ENCODE measurements at places on chromosomes 5 and 9. TPM values are rescaled to one million over a fixed set of nuclear protein-coding genes. Genes with fewer than 3 reads are reported as not detected.

DNA sequence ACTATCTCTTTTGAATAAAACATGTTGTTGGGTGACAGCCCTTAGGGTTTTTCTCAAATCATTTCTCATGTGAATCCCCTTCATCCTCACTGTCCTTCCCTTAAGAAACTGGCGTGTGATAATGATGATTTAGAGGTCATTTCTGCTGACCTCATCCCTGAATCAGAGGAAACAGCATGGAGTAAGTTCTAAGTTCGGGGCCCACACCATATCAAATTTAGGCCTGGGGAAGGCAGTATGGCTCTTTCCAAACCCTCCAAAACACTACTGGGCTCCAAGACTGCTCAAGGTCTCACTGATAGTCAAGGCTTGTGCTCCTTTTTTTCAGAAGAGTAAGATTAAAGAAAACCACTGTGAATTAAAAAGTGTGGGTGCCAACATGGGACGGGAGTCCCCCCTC, 872 bp upstream of the SMIM3 start:
- no peak for DNase-seq

DNA sequence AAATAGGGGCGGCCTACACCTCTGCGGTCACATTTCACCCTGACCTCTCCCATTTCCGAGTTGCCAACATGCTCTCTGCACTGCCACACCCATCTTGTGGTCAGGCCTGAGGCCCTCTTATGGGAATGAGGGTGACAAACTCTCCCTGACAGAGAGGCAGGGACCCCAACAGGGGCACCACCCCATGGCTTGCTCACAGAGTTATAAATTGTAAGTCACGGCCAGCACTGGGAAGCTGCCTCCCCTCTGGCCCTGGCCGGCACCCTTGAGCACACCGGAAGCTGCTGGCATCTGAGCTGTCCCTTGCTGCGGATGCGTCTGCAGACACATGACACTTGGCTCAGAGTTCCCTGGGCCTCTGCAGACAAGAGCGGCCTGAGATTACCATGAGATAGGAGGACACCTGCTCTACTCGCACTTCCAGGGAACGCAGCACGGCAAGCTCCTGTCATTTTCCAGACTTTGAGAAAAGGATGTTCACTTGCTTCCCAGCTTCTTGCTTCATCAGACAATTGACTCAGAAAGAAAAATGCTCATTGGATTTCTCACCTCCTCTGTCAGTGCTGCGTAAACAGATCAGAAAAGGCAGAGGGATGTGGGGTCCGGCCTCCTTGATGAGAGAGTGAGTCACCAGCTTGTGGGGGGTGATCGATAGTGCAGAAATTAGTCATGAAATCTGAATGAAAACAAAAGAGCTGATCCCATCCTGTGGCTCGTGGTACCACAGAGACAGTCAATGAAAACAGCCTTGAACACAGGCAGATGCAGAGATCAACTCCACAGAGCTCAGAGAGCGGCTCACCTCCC, 269.8 kb downstream of the SYK start:
- DNase-seq = no peak

DNA sequence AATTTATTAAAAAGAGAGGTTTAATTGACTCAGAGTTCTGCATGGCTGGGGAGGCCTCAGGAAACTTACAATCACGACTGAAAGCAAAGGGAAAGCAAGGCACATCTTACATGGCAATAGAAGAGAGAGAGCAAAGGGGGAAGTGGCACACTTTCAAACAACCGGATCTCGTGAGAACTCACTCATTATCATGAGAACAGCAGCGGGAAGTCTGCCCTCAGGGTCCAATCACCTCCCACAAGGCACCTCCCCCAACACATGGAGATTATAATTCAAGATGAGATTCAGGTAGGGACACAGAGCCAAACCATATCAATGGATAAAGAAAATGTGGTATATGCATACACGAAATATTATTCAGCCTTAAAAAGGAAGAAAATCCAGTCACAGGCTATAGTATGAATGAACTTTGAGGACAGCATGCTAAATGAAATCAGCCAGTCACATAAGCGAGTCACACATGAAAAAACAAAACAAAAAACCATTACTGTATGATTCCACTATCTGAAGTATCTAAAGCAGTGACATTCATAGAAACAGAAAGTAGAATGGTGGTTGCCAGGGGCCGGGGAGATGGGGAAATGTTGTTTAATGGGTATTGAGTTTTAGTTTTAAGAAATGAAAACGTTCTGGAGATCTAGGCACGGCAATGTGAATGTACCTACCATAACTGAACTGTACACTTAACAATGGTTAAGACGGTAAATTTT, 83.4 kb upstream of the PCA3 start:
- no peak for DNase-seq

DNA sequence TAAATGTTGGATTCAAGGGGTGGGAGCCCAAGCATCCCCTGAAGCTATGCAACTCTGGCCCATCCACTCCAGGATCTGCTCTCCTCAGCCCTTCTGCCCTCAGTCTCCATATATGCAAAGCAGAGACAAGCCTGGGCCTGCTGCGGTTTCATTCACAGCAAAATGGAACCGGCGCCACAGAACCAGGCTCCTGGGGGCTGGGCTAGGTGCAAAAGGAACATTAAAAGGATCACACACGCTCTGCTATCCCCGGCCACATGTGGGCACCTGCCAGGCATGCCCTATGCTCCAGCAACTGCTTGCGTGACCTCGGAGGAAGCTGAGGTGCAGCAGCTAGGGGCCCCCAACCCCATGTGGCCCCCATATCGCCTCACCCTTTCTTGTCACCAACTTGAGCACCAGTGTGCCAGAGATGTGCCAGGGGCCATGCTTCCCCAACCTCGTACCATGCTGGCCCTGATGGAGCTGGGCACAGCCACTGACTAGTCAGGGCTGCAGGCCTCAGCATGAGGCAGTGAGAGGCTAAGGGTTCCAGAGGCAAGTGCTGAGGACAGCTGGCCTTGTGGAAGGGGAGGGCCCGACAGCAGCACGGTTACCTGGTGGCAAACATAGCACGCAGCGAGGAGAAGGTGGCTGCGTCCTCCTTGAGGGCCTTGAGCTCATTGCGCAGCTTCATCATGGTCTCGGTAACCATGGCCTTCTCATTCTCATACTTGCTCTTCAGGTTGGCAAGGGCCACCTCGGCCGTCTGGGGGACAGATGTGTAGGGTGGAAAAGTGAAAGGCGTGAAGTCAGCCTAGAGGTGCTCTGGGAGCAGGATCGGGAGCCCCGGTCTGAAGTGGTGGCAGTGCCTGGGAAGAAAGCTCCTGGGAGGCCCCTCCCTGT, 47.2 kb downstream of the BICD2 start:
- no peak for DNase-seq

DNA sequence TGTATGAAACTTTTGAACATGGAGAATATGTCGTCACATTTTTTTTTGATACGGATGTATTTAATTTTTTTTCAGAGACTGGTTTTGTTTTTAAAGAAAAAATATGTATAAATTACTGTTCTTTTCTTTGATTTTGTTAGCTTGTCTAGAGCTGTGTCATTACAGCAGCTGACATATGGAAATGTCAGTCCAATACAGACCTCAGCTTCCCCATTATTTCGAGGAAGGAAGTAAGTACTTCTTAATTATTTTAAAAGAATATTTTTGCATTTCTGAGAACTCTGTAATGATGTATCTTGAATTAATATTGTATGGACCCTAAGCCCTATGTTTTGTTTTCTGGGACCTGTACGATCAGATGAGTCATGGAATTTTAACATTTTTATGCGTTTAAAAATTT, 7.6 kb downstream of the TENT2 start:
- DNase-seq = no peak

GRCh38 chr9:114513055-114513958, 8.0 kb upstream of the WHRN start:
- no peak for DNase-seq

GRCh38 chr5:132076983-132077382, 3.4 kb downstream of the CSF2 start:
- DNase-seq = no peak

DNA sequence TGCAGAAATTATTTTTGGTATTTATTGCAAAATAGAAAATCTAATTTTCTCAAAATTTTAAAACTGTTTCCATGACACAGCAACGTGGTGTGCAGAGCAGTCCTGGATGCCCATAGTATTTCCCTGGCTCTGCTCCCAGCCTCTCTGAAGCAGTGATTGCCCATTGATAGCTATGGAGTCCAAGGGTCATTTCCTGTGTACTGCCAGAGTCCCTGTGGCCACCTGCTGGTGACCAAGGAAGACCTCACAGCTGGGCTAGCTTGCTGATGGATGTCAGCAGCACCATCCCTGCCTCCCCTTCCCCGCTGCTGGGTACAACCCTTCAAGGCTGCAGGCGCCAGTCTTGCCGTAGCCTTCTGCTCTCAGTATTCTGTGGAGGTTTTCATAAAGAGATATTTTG, 184.1 kb downstream of the DIRAS2 start:
- DNase-seq = no peak

TRAF1 gene
- 322 TPM for total RNA-seq

PCDHA2 gene
- total RNA-seq = not detected

NFIB gene
- not detected for total RNA-seq

SAXO1 gene
- total RNA-seq = not detected

FBXL7 gene
- not detected for total RNA-seq

Data from CD8-positive, alpha-beta memory T cell (primary cell).